ENCODE measurements at places on chromosomes 11 and 22.

GRCh38 chr11:120079750-120080610, 57.9 kb downstream of the TRIM29 start:
- DNase-seq: no peak

GRCh38 chr22:29539105-29539504, 14.5 kb downstream of the THOC5 start:
- no peak for DNase-seq

- DNase-seq: no peak
These were observed 9.4 kb downstream of the CNGA4 start for GRCh38 chr11:6248248-6248647.

DNA sequence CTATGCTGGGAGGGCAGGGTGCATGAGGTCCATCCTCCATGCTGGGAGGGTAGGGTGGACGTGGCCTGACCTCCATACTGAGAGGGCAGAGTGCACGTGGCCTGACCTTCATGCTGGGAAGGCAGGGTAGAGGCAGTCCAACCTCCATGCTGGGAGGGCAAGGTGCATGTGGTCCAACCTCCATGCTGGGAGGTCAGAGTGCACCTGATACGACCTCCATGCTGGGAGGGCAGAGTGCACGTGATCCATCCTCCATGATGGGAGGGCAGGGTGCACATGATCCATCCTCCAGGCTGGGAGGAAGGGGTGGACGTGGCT, 622.2 kb downstream of the BRD1 start:
- DNase-seq: no peak

GRCh38 chr11:70176940-70177689, 26.0 kb upstream of the FADD start:
- peak; percentile 19 for DNase-seq

DNA sequence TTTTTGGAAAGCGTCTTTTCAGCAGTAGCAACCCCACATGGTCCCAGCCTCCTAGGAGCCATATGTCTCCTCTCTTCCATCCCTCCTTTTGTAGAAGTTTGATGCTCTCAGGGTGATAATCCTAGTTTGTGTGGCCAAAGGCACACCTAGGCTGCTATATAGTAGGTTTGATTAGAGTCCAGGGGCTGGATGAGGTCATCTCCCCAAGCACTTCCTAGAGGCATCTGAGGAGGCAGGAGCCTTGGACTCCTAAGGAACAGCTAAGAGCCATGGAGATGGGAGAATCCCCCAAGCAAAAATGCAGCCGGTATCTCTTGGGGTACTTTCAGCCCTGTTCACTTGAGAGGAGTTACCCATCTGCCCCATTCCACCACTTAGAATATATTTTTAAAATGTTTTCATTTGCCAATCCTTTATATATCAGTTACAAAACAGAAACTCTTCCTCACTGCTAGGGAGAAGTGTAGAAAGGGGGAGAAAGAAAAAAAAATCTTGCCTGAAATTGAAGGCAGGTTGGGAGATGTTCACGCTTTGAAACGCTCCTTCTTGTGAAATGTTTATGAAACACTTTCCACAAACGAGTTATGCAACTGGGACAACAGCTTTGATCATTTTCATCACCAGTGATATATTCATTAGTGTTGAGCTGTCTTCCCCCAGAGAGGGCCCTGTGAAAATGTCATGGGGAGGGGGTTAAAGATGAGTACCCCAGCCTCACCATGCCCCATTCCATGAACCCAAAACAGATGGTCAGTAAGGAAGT, 31.9 kb upstream of the TLCD5 start:
- no peak for DNase-seq

- DNase-seq: no peak
These were observed 613.3 kb downstream of the TBC1D22A start for GRCh38 chr22:47375621-47376321.

DNA sequence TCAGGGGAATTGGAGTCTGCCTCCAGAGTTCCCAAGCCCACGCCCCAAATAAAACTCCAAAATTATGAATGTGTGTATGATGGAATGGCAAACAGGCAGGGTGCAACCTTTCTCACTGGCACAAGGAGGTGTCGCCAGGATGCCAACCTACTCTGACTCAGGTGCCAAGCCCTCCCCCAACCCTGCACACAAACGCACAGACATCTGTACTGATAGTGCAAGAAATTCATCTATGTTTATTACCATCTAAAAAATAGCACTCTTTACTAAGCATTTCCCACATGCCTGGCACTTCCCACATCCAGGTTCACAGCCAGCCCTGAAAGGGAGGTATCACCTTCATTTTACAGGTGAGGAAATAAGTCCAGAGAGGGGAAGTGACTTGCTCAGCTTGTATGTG, 1.2 kb downstream of the PLA2G3 start:
- no peak for DNase-seq

- DNase-seq: no peak
These were observed 79.8 kb downstream of the PGR start for GRCh38 chr11:101049813-101050212.

- no peak for DNase-seq
These were observed 1.6 kb upstream of the BEST1 start for GRCh38 chr11:61948505-61948904.

DNA sequence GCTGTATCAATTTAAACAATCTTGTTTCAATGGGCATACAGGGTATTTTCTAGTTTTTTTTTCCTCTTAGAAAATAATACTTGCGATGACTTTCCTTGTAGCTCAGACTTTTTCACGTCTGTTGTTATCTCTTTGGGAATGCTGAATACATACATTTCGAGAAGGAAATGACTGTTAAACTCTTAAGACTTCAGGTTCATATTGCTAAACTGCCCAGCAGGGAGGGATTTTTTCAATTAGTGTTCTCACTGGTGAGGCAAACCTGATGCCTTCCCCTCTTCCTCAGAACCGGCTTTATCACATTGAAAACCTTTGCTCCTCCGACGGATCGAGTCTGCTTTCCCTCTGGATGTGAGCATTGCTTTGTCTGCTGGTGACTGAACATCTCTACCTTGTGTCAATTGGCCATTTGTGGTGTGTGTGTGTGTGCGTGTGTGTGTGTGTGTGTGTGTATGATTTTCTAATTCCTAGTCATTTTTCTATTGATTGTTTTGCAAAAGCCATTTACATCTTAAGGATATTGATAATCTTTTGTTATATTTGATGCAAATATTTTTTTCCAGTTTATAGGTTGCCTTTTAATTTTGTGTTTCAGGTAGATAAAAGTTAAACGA, 6.6 kb downstream of the NEAT1 start:
- DNase-seq: no peak

GRCh38 chr22:42754658-42755057, 34.0 kb upstream of the A4GALT start:
- no peak for DNase-seq

- no peak for DNase-seq
These were observed 650 bp upstream of the NUP50 start for GRCh38 chr22:45163099-45163450.

- no peak for DNase-seq
These were observed 113.2 kb downstream of the TMEM135 start for GRCh38 chr11:87150936-87151335.

GRCh38 chr11:125062218-125062930, 731 bp upstream of the SLC37A2 start:
- DNase-seq: no peak

DNA sequence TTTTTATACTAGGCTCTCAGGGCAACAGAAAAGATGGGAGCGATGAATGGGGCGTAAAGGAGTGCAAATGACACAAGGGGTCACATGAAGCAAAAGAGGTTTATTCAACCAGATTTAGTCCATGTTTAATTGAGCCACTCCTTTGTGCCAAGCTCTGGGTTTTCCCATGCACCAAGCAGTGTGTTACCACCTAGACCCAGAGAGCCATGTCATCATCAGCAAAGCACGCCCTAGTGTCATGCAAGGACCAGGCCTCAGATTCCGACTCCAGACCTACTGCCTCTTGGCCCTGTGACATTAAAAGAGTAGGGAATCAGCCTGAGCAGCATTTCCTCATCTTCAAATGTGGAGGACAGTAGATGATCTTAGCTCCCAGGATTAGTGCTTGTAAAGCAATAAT, 1.1 kb upstream of the IGLL5 start:
- no peak for DNase-seq

DNA sequence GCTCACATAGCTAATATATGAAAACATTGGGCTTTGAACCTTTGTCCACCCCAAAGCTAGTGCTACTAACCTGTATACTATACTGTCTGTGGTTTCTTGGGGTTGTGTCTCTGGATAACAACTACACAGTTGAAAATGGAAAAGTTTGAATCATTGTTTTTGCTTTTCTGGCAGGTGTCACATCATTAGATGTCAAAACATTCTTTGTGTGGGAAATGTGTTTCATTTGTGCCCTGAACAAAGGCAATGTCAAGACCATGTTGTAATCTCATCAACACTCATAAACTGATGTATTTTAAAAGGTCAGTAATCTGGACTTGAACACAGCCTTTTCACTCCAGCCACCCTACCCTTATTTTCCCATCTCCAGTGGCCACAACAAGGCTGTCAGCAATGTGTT, 16.5 kb downstream of the SYT13 start:
- DNase-seq: no peak

DNA sequence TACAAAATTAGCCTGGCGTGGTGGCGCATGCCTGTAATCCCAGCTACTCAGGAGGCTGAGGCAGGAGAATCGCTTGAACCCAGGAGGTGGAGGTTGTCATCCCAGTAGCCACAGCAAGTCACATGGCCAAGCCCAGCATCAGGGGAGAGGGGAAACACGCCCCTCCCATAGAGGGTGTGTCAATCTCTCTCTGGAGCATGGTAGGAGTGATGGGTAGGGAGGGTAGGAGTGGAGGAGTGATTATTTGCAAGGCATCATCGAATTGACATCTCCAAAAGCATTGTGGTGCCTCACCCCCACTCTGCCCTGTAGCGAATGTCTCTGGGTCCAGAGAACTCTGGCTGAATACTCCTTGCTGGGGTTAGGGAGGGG, 6.1 kb upstream of the SSTR3 start:
- no peak for DNase-seq

DNA sequence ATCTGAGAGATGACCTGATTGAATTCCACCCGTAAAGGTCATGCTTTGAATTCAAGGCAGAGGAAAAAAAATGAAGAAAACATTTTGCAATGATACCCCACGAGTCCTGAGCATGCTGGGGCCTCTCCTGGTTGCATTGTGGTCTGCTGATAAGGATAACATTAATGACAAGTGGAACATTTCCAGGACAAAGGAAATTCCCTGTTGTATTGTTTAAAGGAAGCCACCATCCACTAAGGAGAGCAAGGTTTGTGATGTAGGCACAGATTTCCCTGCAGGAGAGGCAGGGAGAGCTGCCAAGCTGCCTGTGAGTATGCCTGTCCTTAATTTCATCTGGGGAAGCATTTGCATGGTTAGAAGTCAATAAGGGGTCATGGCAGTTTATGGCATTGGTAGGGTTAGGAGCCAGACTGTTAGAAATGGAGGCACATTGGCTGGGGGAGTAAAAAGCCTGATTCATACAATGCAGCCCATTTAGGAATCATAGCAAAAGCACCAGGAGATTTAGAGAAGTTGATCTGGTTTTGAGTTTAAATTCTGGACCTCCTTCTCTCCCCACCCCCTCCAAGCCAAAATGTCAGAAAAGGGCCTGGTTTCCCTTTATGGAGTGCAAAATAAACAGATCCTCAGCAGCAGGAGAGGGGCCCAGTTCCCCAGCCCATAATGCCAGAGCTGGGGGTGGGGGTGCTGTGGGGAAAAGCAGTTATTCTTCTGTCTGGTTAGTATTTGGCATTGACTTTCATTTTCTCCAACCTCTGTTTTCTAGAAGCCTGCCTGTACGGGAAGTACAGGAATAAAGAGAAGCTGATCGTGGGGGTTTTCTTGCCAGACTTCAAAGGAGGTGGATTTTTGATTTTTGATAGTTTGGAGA, 22.1 kb downstream of the FLI1 start:
- no peak for DNase-seq

DNA sequence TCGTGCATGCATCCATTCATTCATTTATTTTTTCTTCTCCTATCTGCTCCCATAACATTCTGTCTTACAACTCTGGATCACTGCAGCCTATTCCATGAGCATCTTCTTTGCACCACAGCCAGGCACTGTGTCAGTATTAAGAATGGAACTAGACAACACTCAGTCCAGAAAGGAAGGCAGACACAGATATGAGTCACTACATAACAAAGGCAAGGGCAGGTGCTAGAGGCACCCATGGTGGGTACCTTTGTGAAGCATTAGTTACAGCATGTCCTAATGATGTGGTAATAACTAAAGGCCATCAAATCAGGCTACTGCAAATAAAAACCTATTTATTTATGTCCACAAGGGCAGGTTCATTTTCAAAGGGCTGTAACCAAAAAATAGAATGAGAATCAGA, 28.1 kb downstream of the TENM4 start:
- DNase-seq: no peak

GRCh38 chr22:26904483-26904882, 247.1 kb downstream of the MIAT start:
- DNase-seq: no peak

DNA sequence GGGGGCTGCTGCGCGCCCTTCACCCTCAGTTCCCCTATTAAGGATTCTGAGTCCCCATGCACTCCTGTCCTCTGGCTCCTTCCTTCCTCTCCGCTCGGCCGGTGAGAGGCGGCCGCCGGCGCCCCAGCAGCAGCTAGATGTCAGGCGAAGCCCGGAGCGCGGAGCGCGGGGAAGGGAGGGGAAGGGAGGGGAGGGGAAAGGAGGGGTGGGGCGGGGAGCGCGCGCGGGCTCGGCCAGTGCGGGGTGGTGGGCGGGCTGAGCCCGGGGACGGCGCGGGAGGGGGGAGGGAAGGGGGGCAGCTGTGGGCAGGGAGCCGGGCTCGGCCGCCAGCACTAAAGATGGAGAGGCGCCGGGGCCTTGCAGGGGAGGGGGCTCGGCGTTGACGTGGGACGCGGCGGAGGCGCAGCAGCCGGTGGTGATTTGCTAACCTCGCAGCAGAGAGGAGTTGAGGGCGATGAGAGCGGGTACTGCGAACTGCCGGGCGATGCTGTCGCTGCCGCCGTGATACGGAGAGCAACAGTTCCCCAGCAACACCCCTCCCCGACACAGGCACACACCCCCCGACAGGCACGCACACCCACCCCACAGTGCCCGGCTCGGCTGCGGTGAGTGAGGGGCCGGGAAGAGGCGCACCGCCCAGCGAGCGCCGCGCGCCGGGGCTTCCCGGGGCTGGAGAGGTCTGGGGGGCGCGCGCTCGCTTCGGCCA, at the start of gene ZBTB16:
Gene ZBTB16 (plus strand): TSS at position 434 of the 706 bp plus-strand sequence. CDS start 3,590 bp downstream, outside the sequence.
- peak; percentile 56 for DNase-seq

GRCh38 chr11:78212586-78213371, 24.1 kb downstream of the USP35 start:
- DNase-seq: no peak

DNA sequence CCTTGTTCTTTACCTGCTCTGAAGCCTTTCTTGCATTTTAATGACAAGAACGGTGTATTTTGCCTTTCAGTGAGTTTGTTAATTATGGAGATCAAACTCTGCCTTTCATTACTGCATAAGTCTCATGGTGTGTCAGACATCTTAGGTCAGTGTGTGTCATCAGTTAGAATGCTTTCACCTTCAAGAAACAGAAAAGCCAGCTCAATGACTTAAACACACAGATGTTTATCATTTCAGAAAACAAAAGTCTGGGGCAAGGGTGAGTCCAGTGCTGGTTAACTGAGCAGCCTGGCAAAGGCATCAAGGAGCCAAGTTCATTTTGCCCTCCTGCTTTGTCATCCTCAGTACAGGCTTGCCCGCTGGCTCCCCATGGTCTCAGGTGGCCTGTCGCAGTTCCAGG, 54.5 kb downstream of the PACS1 start:
- no peak for DNase-seq

- no peak for DNase-seq
These were observed 85.9 kb upstream of the LRRC55 start for GRCh38 chr11:57095896-57096295.

GRCh38 chr11:44149651-44150050, 54.2 kb downstream of the EXT2 start:
- DNase-seq: no peak

- DNase-seq: no peak
These were observed 348.0 kb downstream of the TENM4 start for GRCh38 chr11:79092791-79093353.
